ENCODE measurements at places on chromosomes 7 and 10. TPM values are rescaled to one million over a fixed set of nuclear protein-coding genes. Genes with fewer than 3 reads are reported as not detected.

Gene PITX3
- total RNA-seq, result 0.07 TPM

Gene SEMA3C
- total RNA-seq, result 5.5 TPM

Gene SAMD9L
- 15.0 TPM for total RNA-seq

DNA sequence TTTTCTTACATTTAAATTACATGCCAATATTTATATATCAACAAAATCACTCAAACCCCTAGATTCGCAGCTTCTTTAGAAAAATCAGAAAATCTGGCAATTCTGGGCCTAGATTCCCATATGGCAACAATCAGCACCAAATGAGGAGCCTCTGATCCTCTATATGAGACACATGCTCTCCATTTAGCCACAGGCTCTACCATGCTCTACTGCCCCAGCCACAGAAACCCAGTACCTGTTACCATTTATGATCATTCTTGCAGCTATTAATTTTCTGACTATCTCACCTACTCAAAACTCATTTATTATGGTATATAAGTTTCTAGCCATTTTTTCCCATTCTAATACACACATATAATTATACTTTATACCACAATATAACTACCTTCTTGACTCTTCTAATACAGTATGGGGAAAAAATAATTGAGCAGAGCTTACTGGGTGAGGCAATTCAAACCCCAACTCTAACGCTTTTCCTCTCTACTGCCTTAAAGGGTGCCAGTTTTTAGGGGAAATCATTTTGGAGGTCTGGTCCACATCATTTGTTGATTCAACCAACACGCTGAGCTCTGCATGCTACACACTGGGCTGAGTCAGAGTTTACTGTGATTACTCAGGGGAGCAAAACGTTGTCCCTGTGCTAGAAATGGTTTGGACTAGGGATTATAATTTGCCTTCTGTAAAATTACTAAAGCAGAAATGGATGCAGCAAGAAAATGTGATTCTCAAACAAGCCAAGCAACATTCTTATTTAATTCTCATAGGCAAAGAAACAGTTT lies 11.6 kb downstream of the PDLIM1 start:
- no peak for DNase-seq
